ENCODE measurements at places on chromosomes 11 and 22. TPM values are rescaled to one million over a fixed set of nuclear protein-coding genes. Genes with fewer than 3 reads are reported as not detected.

PRAME gene
- total RNA-seq: not detected

FEN1 gene
- total RNA-seq: 8.6 TPM

MYO7A gene
- 0.30 TPM for total RNA-seq

KRTAP5-1 gene
- not detected for total RNA-seq

SPCS2 gene
- 80.5 TPM for total RNA-seq

DNA sequence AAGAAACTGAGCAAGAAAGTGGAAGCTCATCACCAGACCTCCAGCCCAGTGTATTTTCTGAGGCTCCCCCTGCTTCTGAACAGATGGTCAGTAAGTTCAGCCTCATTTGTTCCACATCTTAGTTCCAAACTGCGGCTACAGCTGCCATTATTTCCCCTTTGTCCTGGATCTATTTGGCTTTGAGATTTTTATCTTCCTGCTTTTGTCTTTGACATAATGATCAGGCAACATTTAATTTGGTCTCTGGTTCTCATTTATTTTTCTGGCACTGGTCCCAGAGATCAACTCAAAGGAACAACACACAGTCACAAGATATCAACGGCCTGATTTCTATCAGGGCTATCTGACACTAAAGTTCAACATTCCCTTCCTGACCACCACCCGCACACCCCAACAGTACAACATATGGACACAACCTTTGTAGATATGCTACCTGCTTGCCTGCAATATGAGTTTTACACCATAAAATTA lies 137.5 kb downstream of the FAM76B start:
- no peak overlapping the region for H3K4me3 ChIP-seq
- no peak for DNase-seq
- no peaks in the 10 kb centered on the region for H3K36me3 ChIP-seq
- peaks cover 11% of the 10 kb centered on the region for H3K27me3 ChIP-seq
- H3K4me1 ChIP-seq: peaks cover 6% of the 10 kb centered on the region

- H3K27ac ChIP-seq: no peak overlapping the region
- no peak overlapping the region for H3K4me3 ChIP-seq
- DNase-seq: no peak
- H3K36me3 ChIP-seq: peaks cover 5% of the 10 kb centered on the region
Measured at GRCh38 chr11:31764261-31764660, 46.9 kb downstream of the PAX6 start.

DNA sequence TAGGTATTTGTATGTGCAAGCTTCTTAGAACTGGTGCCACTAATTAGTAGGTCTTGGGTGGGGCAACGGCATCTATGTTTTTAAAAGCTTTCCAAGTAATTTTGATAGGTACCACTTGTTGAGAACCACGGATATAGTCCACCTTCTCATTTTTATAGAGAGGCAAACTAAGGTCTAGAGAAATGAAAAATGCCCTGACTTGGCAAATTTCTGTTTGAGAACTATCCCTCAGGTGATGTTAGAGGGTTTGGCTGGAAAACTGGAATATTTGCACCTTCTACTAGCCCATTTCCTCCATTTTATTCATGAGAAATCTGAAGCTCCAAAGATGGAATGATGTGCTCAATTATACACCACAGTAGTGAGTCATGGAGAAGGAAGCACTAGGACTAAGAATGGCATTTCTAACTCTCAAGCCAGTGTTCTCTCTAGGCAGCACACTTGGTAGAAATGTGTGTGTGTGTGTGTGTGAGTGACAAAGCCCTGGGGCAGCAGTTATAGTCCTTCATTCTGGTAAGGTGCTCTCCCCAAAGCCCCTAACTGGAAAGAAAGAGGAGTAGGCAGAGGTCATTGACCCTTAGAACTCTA lies 1.8 kb upstream of the TMEM86A start:
- H3K36me3 ChIP-seq: no peaks in the 10 kb centered on the region
- no peak for DNase-seq
- H3K4me1 ChIP-seq: peaks cover 24% of the 10 kb centered on the region
- H3K27ac ChIP-seq: no peak overlapping the region

- H3K36me3 ChIP-seq: no peaks in the 10 kb centered on the region
- DNase-seq: no peak
- no peak overlapping the region for H3K4me3 ChIP-seq
- no peak overlapping the region for H3K27ac ChIP-seq
- H3K27me3 ChIP-seq: no peaks in the 10 kb centered on the region
Measured at GRCh38 chr11:29231586-29231985, 785.2 kb downstream of the KCNA4 start.

DNA sequence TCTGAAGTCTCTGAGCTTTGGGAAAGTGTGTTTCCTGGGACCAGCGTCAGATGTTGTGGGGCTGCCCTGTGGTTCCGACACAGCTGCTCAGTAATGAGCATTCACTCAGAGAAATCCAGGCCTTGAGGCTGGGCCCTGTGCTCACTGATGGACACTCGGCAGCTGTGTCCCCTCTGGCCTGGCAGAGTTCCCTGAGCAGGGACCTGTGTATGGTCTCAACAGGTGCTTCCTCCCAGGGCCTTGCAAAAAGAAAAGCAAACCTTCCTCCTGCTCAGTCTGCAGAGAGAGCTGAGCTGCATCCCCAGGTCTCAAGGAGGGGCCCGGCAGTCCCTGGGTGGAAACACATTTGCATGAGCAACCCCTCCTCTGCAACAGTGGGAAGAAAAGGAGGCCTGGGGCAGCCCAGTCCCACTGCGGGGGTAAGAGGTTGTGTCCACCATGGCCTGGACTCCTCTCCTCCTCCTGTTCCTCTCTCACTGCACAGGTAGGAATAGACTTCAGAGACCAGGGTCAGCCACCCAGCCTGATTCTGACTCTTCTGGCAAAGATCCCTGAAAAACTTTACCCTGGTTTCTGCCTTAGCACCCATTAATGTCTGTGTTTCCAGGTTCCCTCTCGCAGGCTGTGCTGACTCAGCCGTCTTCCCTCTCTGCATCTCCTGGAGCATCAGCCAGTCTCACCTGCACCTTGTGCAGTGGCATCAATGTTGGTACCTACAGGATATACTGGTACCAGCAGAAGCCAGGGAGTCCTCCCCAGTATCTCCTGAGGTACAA lies 131.2 kb downstream of the VPREB1 start:
- DNase-seq: no peak
- peaks cover 41% of the 10 kb centered on the region for H3K27me3 ChIP-seq
- no peaks in the 10 kb centered on the region for H3K4me1 ChIP-seq
- no peak overlapping the region for H3K27ac ChIP-seq
- no peak overlapping the region for H3K4me3 ChIP-seq

- no peak overlapping the region for H3K27ac ChIP-seq
- H3K4me3 ChIP-seq: no peak overlapping the region
- no peaks in the 10 kb centered on the region for H3K36me3 ChIP-seq
- no peaks in the 10 kb centered on the region for H3K4me1 ChIP-seq
- H3K27me3 ChIP-seq: no peaks in the 10 kb centered on the region
- DNase-seq: no peak
Measured at GRCh38 chr11:9639985-9640384, 23.9 kb upstream of the SWAP70 start.

DNA sequence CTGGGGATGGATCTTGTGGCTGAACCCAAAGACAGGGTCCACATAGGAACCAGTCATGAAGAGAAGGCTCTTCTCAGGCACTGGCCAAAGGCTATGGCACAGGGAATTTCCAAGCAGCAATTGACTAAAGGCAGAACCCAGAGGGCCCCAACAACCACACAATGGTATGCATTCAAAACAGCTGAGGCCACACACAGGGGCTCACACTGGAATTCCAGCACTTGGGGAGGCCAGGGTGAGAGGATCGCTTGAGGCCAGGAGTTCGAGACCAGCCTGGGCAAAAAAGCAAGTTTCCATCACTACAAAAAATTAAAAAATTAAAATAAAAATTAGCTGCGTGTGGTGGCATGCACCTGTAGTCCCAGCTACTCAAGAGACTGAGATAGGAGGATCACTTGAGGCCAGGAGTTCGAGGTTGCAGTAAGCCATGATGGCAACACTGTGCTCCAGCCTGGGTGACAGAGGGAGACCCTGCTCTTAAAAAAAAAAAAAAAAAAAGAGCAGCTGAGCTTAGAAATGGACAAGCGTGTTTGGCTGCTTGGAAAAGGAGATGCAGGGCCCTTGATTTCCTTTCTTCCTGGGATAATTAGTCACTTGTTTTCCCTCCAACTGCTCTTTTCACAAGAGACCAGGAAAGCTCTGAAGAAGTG lies 44.6 kb downstream of the MYH9 start:
- peaks cover 91% of the 10 kb centered on the region for H3K36me3 ChIP-seq
- peak overlapping the region; percentile 99 for H3K27ac ChIP-seq

- H3K4me1 ChIP-seq: no peaks in the 10 kb centered on the region
- H3K27ac ChIP-seq: no peak overlapping the region
- no peaks in the 10 kb centered on the region for H3K27me3 ChIP-seq
- H3K36me3 ChIP-seq: no peaks in the 10 kb centered on the region
Measured at GRCh38 chr11:91247009-91247735, 977.4 kb upstream of the FAT3 start.

DNA sequence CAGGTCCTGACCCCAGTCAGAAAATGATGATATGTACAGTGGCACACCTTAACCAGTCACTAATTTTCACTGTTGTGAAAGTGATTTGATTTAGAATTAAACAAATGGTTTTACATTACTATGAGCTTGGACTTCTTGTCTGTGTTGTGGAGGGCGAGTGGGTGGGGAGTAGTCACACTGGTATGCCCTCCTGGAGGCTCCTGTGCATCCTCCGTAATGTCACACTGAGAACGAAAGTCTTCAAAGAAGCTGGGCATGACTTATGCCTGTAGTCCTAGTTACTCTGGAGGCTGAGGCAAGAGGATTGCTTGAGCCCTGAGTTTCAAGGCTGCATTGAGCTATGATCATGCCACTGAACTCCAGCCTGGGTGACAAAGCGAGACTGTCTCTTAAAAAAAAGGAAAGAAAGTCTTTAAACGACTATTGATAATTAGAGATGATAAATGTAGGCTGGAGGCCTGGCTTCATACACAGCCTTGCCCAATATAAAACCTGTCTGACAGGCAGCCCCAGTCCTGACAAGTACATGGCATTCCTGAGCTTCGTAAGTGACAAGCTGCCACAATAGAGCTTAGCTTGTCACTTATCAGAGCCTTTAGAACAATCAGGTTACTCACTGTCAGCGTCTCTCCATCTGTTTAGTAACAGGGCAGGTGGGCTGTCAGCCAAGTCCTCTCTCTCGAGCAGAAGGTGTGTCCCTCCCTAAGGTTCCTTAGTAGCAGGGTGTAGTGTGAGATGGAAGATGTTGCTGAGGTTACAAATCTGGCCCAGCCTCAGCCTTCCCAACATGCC lies 5.0 kb upstream of the LIMK2 start:
- H3K4me3 ChIP-seq: no peak overlapping the region
- H3K27ac ChIP-seq: peak overlapping the region; percentile 74
- peaks cover 36% of the 10 kb centered on the region for H3K36me3 ChIP-seq

GRCh38 chr11:2265854-2266585 lies 4.4 kb downstream of the ASCL2 start:
- no peaks in the 10 kb centered on the region for H3K36me3 ChIP-seq
- no peak for DNase-seq
- H3K27me3 ChIP-seq: peaks cover 16% of the 10 kb centered on the region
- no peak overlapping the region for H3K27ac ChIP-seq

DNA sequence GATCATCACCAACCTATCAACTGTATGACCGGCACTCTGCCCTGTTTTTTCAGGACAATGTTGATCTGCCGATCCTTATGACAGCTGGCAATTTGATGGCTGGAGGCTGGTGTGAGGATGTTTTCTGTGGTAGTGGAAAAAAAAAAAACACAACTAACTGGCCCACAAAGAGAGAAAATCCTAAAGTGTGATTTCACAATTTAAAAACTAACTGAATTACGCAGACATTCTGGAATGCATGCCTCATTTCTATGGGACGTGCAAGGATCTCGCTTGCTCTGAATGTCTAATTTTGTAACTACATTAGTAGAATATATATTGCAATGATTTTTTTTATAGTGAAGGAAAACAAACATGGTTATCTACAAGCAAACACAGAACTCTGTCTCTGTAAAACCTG lies 590.5 kb downstream of the ETS1 start:
- peaks cover 35% of the 10 kb centered on the region for H3K27me3 ChIP-seq
- H3K4me1 ChIP-seq: no peaks in the 10 kb centered on the region
- no peaks in the 10 kb centered on the region for H3K36me3 ChIP-seq
- H3K4me3 ChIP-seq: no peak overlapping the region

DNA sequence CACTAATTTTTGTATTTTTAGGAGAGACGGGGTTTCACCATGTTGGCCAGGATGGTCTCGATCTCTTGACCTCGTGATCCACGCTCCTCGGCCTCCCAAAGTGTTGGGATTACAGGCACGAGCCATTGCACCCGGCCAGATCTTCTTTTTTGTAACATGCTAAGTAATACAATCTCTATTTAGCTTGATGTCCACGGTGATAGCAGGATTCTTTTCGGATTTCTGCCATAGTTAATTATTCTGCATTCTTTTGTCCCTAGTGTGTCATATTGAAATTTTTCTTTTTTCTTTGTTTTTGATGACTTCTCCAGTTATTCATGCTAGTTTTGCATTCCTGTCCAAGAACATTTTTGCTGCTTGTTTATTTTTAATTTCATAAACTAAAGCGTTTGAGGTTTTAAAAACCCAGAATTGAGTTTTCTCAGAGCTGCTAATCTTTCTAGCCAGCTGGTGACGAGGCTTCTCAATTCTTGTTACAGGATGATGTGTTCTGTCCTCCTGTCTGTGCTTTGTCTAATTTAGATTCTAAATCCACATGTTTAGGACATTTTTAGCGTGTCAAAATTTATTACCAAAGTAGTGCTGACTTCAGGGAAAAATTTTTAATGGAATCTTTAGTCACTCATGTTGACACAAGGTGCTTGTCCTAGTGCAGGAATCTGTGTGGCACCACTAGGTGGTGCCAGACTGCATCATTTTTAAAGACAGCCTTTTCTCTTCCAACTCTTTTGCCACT lies 21.8 kb downstream of the NF2 start:
- DNase-seq: no peak
- peak overlapping the region; percentile 11 for H3K4me3 ChIP-seq
- H3K27ac ChIP-seq: peak overlapping the region; percentile 36
- no peaks in the 10 kb centered on the region for H3K27me3 ChIP-seq

GRCh38 chr11:113567097-113567496 lies 91.9 kb upstream of the DRD2 start:
- H3K27me3 ChIP-seq: peaks cover 20% of the 10 kb centered on the region
- H3K27ac ChIP-seq: no peak overlapping the region
- H3K4me3 ChIP-seq: no peak overlapping the region
- no peak for DNase-seq

GRCh38 chr22:36469094-36469710 lies 12.2 kb downstream of the TXN2 start:
- peaks cover 7% of the 10 kb centered on the region for H3K36me3 ChIP-seq
- H3K4me1 ChIP-seq: peaks cover 24% of the 10 kb centered on the region
- no peak for DNase-seq
- H3K4me3 ChIP-seq: no peak overlapping the region

DNA sequence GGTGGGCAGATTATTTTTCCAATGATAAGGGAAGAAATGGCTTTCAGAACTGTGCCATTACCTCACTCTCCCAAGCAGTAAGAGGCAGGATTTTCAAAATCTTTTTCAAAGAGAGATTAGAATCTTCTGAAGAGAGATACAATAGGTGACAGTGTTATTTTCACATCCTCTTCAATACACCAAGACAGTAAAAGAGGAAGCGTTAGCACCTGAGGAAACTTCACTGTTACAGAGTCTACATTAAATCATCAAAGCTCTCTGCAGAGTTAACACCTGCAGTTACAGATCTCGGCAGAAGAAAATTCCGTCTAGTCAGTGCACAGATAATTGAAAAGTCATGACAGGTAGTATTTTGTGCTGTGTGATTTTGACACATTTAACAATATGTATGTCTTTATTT lies 144.9 kb downstream of the PGR start:
- no peak overlapping the region for H3K27ac ChIP-seq
- H3K4me3 ChIP-seq: no peak overlapping the region
- no peaks in the 10 kb centered on the region for H3K27me3 ChIP-seq
- peaks cover 5% of the 10 kb centered on the region for H3K4me1 ChIP-seq
- no peaks in the 10 kb centered on the region for H3K36me3 ChIP-seq
- no peak for DNase-seq

GRCh38 chr11:112249871-112250610 lies 10.6 kb downstream of the PLET1 start:
- H3K36me3 ChIP-seq: no peaks in the 10 kb centered on the region
- H3K27me3 ChIP-seq: no peaks in the 10 kb centered on the region
- no peak for DNase-seq
- no peak overlapping the region for H3K4me3 ChIP-seq
- H3K27ac ChIP-seq: no peak overlapping the region
